ENCODE measurements at places on chromosomes 3 and 15.

- no peak for DNase-seq
Observed at GRCh38 chr3:66404197-66404596, 96.6 kb downstream of the LRIG1 start.

GRCh38 chr15:93831641-93832040, 399.7 kb upstream of the MCTP2 start:
- DNase-seq = no peak

DNA sequence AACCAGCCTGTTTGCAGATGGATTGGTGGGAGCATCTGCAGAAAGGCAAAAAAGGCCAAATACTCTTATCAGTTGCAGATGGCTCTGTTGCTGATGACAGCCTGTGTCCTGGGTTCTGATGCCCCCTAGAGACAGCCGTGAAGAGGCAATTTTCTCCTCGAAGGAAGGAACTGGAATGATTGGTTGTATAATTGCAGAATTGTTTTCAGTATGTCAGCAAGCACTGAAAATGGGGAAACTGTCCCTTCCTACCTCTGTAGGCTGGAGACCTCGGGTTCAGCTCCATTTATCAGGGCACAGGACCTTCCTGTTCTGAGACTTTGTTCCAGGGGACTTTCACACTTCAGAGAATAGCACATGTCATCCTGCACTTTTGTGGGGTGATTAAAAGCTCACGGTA, 103.0 kb downstream of the PGPEP1L start:
- no peak for DNase-seq

DNA sequence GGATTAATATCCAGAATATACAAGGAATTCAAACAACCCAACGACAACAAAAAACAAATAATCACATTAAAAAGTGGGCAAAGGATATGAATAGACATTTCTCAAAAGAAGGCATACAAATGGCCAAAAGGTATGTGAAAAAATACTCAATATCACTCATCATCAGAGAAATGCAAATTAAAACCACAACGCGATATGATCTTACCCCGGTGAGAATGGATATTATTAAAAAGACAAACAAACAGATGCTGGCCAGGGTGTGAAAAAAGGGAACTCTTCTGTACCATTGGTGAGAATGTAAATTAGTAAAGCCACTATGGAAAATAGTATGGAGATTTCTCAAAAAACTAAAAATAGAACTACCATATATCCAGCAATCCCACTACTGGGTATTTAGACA, 43.5 kb upstream of the MEF2A start:
- DNase-seq = no peak

DNA sequence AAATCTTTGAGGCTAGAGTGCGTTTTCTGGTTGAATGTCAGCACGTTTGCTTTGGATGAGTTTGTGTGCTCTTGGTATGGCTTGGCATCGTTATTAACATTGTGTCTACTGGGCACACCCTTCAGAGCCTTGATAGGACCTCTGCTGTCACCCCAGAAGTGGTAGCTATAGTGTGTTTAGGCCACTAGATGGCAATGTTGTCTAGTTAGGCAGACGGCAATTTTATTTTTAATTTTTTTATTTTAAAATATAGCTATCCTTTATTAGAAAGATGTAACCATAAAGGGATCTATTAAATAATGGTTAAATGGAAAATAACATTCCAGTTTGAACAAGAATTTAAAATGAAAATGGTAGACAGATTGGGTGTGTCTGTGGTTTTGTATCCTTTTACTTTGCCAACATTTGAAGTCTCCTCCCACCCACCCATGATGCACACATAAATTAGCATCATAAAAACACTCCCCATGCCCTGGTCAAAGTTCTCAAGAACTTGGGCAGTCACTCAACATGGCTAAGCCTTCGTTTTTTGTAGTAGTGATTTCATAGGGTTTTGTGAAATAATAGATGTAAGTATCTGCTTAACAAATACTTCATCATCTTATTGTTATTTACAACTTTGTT, 200.7 kb downstream of the KCNH8 start:
- no peak for DNase-seq

DNA sequence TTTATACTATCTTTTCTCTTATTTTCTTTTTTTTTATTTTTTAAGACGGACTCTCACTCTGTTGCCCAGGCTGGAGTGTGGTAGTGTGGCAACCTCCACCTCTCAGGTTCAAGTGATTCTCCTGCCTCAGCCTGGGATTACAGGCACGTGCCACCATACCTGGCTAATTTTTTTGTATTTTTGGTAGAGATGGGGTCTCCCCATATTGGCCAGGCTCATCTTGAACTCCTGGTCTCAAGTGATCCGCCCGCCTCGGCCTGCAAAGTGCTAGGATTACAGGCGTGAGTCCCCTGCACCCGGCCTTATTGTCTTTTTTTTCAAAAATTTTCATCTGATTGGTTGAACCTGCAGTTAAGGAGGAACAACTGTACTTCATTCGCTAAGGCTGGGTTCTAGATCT, 21.8 kb downstream of the ABHD2 start:
- DNase-seq = no peak

GRCh38 chr3:115148142-115148790, 1.2 kb upstream of the ZBTB20 start:
- no peak for DNase-seq

DNA sequence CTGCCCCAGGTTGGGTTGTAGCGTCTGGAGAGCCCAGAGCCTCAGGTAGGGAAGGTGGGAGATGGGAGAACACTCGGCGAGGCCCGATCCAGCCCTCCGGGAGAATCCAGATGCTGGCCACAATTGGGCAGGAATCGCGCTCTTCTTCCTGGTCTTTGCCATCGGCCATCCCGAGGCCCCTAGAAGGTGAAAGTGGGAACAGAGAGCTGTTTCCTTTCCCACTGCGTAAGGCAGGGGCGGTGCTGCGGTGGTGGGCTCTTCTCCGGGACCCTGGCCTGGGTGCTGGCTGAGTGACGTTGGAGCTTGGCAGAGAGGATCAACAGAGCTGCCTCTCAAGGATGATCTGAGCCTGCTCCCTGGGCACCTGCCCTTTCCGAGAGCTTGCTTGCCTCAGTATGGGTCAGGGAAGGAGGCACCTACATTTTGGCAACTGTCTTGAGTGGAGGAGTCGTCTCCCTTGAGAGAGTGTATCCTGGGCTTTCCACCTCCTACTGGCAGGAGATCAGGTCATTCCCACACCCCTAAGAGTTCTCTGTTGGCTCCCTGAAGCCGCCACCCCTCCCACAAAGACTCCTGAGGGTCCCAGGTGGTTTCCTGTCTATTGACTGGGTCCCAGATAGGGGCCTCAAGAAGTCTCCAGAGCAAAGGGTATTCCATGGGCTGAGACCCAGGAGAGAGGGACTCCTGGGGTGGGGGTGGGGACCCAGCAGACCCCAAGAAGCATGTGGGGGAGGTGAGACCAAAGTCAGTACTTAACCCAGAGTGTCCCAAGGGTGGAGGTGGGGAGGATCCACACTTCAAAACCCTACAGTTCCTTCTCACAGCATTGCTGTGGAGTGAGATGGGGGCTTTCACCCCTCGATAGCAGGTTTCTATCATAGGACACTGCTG, 1.6 kb downstream of the C15orf39 start:
- DNase-seq = no peak

DNA sequence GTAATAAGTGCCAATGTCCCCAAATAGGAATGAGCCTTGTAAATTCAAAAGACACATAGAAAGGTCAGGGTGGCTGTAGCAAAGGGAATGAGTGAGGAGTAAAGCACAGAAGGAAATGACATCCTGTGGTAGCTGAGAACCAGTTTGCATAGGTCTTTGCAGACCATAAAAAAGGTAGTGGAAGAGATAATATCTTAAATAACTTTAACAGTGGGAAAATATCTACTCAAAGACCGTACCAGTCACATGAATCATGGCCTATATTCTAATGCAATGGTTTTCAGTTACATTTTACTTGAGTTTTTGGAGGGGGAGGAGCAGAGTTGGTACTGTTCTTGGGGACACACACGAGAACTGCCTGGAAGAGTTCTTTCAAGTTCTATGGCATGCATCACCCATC, 297.3 kb upstream of the ADAMTS9 start:
- DNase-seq = no peak

GRCh38 chr15:74243431-74243830, 7.3 kb downstream of the CCDC33 start:
- DNase-seq = no peak

GRCh38 chr3:105096071-105096470, 270.6 kb upstream of the ALCAM start:
- DNase-seq = no peak

DNA sequence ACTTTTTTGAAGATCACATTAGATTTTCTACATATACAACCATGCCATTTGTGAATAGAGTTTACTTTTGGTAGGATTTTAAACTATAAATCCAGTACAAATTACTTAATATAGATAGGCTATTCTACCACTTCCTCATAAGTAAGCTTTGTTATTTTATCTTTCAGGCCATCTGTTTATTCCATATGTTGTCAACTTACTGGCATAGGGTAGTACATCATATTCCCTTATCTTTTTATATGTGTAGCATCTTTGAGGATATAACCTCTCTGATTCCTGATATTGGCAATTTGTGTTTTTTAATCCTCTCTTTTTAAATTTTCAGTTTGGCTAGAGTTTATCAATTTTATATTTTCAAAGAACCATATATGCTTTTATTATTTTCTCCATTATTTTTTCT, 515.4 kb downstream of the DIPK2A start:
- no peak for DNase-seq

DNA sequence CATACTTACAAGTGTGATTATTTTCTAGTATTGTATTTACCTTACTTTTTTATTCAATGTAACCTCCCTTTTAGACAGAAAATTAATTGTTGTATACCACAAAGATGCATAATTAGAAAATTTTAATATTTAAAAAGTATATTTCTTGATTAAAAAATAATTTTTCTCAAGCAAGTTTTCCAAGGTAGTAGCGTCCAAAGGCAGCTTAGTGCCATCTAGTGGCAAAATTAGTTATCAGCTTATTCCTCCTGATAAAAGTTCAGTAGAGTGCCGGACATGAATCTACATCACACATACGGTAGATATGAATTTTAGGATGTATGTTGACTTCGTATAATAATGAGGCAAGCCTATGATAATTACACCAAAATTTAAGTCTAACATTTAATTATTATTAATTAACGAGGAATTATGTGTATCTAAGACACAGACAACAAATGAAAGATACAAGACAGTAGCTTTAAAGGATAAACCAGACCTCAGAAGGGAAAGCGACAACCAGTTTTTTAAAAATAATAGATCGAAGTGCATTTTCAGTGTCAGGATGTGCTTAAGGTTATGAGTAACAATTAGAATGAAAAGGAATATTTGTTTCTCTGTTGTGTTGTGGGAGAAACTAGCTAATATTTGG, 405.9 kb downstream of the ROBO1 start:
- DNase-seq = no peak

- no peak for DNase-seq
Observed at GRCh38 chr3:42094128-42094527, 3.0 kb downstream of the TRAK1 start.

DNA sequence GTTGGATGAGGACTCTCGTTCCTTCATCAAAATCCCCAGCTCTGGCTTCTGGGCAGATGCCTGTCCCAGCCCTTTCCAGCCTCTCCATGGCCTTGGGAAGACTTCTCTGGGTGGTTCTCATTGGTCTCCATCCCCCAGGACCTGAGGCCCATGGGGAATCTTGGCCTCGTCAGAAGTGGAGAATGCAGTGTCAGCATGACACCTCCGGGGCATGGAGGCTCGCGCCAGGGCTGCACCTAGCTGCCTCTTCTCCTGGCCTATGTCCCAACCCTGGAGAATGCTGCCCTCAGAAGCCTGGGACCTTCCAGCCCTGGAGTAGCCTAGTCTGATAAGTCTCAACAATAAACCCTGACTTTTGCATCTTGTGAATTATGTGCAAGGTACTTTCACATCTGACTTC, 3.0 kb downstream of the KBTBD13 start:
- DNase-seq = no peak

- no peak for DNase-seq
Observed at GRCh38 chr3:184717399-184717983, 5.6 kb upstream of the MAGEF1 start.

DNA sequence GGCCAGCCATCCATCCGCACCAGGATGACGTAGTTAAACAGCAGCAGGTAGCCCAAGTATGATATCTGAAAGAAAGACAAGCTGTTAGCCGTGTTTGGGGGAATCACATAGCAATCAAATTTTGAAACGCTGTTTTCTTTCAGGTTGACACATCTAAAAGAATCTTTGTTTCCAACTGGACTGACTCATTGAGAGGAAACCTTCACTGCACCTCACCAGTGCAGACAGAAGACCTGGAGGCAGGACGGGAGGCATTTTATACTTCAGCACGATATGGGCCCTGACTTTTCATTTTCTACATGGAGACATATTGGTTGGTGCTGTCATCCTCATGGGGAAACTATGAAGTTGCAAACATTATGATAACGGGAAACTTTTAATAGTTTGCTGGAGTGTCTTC, 44.2 kb upstream of the MTMR10 start:
- no peak for DNase-seq

DNA sequence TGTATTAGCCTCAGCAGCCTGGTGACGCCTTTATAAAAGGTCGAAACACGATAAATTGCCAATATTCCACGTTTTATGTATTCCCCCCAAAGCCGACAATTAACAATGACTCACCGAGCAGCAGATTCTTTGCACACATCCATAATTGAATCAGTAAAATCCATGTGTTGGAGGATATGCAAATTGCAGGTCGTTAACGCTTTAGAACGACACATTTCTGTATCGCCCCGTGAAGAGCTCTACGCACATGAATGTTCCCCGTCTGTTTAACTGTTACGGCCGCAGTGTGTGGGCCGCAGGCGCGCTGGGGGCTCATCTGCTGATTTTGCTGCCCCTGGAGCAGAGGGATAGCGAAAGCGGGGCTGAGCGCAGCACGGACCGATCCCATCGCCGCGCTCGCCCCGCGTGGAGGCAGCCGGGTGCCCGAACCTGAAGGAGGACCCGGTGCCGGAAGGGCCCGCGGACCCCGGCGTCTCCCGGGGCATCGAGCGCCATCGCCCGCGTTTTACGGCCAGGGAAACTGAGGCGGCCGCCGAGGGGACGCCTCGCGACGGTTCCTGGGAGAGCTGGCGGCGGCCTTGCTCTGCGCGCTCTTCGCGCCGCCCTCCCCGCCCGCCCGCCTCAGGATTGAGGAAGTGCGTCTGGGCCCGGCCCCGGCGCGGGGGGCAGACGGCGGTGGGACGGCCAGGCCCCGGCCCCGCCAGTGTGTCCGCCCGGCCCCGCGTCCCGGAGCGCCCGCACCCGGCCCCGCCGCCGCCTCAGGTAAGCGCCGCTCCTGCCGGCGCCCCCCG, at the start of gene LRRK1:
Gene LRRK1 (plus strand): TSS at position 668 of the 791 bp plus-strand sequence. CDS start 5,276 bp downstream, outside the sequence.
- DNase-seq = no peak

DNA sequence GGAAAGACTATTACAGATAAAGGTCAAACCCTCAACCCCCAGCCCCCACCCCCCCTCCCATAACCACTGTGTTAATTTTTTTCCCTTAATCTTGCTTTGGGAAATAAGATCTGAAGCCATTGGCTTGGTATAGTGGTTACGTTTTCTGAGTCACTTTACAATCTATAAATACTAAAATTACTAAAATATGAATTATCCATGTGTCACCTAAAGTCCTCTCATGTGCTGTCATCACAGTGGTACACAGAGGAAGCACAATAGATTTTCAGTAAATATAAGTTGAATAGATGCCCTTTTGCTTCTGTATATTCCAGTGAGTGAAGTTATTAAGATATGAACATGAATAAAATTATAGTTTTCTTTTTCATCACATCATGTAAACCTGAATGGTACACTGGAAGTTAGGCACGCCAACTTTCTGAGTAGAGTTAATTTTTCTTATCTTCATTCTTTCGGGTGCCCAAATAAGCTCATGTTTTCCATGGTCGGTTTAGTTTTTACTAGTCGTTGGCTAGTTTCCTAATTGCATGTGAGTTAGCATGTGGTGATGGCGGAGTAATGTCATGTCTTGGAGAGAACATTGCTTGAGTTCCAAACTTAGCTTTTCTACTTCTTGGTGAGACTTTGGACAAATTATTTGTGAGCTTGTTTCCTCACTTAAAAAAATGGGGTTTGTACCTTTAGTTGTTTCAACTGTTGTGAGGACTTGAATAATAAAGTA, 11.5 kb downstream of the PPP4R2 start:
- no peak for DNase-seq
